ENCODE measurements at places on chromosomes 13 and 19. TPM values are rescaled to one million over a fixed set of nuclear protein-coding genes. Genes with fewer than 3 reads are reported as not detected.

Gene TEX29
- 0.54 TPM for total RNA-seq

Gene USHBP1
- total RNA-seq = 54.2 TPM

Gene CD22
- total RNA-seq = not detected

Gene MATK
- 10.9 TPM for total RNA-seq

Gene CEACAM20
- total RNA-seq = not detected

Gene CACNG7
- 0.51 TPM for total RNA-seq

Gene GNG14
- total RNA-seq = not detected
